Activated T-helper 1 cell treated with anti-CD3 and anti-CD28 coated beads, Interleukin-12 subunit alpha, Interleukin-12 subunit beta, Interleukin-2, Interleukin-4 antibody, amounts not matched to agents 30 ng/mL and 10 ng/mL and 1 ng/mL, durations not matched to agents 14 hours and 24 hours and 36 hours (primary cell): ENCODE measurements at places on chromosomes 5 and 9. TPM values are rescaled to one million over a fixed set of nuclear protein-coding genes. Genes with fewer than 3 reads are reported as not detected.

DNA sequence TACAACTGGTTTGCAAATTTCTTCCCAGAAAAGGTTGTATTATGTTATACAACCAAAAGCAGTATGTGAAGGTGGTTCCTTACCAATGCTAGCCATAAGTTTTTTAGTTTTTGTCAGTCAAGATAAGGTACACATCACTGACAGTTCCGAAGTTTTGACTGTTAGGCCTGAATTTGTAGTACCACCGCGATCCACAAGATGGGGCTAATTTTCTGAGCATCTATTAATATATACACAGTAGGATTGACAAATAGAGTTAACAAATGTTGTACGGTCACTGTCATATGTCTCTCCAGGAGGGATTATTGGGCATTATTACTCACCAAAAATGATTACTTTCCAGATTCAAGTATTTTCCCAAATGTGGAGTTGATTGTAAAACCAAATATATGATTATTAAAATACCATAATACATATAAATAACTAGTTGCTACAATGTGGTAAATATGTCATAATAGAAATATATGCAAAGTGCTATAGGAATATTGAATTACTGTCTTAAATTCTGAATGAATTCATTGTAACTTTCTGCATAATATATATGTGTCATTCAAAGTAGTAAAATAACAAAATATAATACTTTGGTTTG, 28.4 kb upstream of the LRRC19 start:
- DNase-seq: peak; percentile 9
- no peak overlapping the region for H3K27ac ChIP-seq

DNA sequence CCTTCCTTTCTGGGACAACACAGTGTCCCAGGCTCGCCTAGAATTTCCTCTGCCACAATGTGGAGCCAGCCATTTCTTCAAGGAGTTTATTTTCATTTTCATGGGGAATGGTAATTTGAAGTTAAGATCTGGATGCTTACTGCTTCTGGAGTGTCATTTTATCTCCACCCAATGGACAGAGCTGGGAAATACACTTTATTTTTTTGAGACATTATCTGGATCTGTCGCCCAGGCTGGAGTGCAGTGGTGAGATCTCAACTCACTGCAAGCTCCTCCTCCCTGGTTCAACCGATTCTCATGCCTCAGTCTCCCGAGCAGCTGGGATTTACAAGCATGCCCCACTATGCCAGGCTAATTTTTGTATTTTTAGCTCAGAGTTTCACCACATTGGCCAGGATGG, 12.7 kb upstream of the THG1L start:
- H3K27me3 ChIP-seq: no peaks in the 10 kb centered on the region
- DNase-seq: no peak
- H3K27ac ChIP-seq: peak overlapping the region; percentile 59
- peaks cover 45% of the 10 kb centered on the region for H3K4me1 ChIP-seq
- H3K36me3 ChIP-seq: no peaks in the 10 kb centered on the region
- H3K4me3 ChIP-seq: peak overlapping the region; percentile 45

- DNase-seq: no peak
- H3K4me1 ChIP-seq: peaks cover 13% of the 10 kb centered on the region
- peaks cover 13% of the 10 kb centered on the region for H3K27me3 ChIP-seq
- no peak overlapping the region for H3K27ac ChIP-seq
Observed at GRCh38 chr5:158807946-158808345, 291.8 kb downstream of the EBF1 start.

- DNase-seq: no peak
- H3K36me3 ChIP-seq: no peaks in the 10 kb centered on the region
- no peak overlapping the region for H3K4me3 ChIP-seq
- H3K4me1 ChIP-seq: no peaks in the 10 kb centered on the region
- H3K27me3 ChIP-seq: peaks cover 6% of the 10 kb centered on the region
- H3K27ac ChIP-seq: no peak overlapping the region
Observed at GRCh38 chr9:93774331-93775102, 180.6 kb downstream of the BARX1 start.

DNA sequence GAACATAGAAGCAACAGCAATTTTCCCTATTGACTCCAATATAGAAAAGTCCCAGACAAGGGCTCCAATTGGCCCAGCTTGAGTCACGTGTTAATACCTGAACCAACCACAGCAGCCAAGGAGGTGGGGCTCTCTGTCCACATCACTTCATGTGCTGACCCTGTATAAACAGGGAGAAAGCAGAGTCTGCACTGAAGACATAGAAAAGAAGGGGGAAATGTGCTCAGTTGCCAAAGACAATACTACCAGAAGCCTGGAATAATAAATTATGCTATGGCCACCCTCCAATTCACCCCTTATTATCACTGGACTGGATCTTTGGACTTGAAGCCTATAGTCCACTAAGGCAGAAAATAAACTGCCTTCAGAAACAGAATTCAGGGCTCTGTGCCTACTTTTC, 275.4 kb downstream of the EPB41L4A start:
- no peak for DNase-seq
- no peak overlapping the region for H3K27ac ChIP-seq
- peaks cover 6% of the 10 kb centered on the region for H3K27me3 ChIP-seq
- no peaks in the 10 kb centered on the region for H3K36me3 ChIP-seq

DNA sequence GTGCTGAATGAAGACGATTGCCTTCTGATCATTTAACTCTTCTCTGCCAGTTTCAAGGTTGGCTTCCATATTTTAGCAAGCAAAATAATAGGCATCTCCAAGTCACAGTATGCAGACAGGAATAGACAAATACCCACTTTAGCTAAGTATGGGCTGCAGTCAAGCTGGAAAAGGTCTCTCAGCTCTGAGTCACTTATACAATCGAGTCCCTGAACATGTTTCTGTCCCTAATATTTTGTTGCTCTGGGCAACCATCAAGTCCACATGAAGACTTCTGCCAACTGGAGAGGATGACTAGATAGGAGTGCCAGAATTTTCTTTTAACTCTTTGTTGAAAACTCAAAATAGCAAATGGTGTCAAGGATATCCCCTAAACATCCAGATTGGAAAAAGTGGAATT, 575.3 kb downstream of the RAB3C start:
- no peak for DNase-seq
- peaks cover 2% of the 10 kb centered on the region for H3K27me3 ChIP-seq
- H3K4me3 ChIP-seq: no peak overlapping the region
- peaks cover 2% of the 10 kb centered on the region for H3K36me3 ChIP-seq

DNA sequence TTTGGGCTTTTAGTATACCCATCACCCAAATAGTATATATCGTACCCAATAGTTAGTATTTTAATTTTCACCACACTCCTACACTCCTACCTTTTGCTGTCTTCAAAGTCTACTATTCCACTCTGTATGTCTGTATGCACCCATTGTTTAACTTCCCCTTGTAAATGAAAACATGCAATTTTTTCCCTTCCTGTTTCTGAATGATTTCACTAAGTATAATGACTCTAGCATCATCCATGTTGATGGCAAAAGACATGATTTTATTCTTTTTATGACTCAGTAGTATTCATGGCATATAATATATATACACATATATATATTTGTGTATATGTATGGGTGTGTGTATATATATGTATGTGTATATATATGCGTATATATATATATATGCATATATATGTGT, 63.1 kb upstream of the FAM174A start:
- DNase-seq: no peak
- H3K27ac ChIP-seq: no peak overlapping the region
- no peaks in the 10 kb centered on the region for H3K36me3 ChIP-seq
- no peak overlapping the region for H3K4me3 ChIP-seq
- H3K4me1 ChIP-seq: no peaks in the 10 kb centered on the region
- peaks cover 6% of the 10 kb centered on the region for H3K27me3 ChIP-seq

GRCh38 chr5:66680221-66680620, 84.0 kb downstream of the MAST4 start:
- no peaks in the 10 kb centered on the region for H3K4me1 ChIP-seq
- H3K27ac ChIP-seq: no peak overlapping the region
- no peak for DNase-seq
- H3K36me3 ChIP-seq: no peaks in the 10 kb centered on the region
- peaks cover 18% of the 10 kb centered on the region for H3K27me3 ChIP-seq

- H3K4me1 ChIP-seq: no peaks in the 10 kb centered on the region
- no peaks in the 10 kb centered on the region for H3K27me3 ChIP-seq
- H3K36me3 ChIP-seq: no peaks in the 10 kb centered on the region
- no peak overlapping the region for H3K27ac ChIP-seq
- DNase-seq: no peak
Observed at GRCh38 chr5:109439590-109439989, 29.8 kb upstream of the PJA2 start.

OR1Q1 gene
- total RNA-seq: not detected in 2 replicates

FOXD4L3 gene
- 0.17 TPM in 1 of 2 replicates, not detected in the other for total RNA-seq

TRAF1 gene
- 136 and 138 TPM in 2 replicates for total RNA-seq

CAPSL gene
- not detected in 2 replicates for total RNA-seq

TAF11L5 gene
- total RNA-seq: not detected in 2 replicates

GAS1 gene
- 0.12 and 0.23 TPM in 2 replicates for total RNA-seq
